ENCODE measurements at places on chromosomes 13 and 19. TPM values are rescaled to one million over a fixed set of nuclear protein-coding genes. Genes with fewer than 3 reads are reported as not detected.

DNA sequence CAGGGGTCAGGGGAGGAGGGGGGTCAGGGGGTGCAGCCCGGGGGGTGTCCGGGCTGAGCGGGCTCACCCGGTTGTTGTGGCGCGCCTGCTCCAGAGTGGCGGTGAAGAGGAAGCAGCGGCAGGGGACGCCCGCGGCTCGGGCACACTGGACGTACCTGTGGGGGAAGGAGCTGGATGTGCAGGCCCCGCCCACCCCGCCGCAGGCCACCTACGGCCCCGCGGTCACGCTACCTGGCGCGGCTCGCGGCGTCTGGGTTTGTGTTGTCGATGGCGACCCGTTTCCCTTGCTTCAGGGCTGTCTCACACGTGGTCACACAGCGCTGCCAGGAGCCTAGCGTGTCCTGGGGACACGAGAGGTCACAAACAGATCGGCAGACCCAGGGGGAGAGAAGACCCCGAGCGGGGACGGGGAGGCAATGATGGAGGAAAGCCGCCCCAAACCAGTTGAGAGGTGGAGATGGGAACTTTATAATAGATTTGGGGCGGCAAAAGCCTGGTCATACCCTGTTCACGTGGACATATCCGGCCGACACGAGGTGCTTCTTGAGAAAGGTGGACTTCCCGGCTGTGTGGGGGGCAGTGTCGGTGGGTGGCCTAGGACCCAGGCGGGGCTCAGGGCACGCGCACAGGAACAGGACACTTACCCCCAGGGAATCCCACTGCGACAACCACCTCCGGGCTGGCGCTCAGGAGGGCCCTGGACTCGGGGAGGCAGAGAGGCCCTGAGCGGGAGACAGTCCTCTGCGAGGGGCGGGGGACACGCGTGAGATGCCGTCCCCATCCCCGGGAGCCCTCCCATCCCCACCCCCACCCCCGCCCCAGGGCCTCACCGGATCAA, 5.6 kb downstream of the PNKP start:
- peaks cover 43% of the 10 kb centered on the region for H3K36me3 ChIP-seq
- H3K4me3 ChIP-seq = no peak overlapping the region
- peaks cover 16% of the 10 kb centered on the region for H3K4me1 ChIP-seq
- H3K27ac ChIP-seq = no peak overlapping the region
- DNase-seq = no peak

DNA sequence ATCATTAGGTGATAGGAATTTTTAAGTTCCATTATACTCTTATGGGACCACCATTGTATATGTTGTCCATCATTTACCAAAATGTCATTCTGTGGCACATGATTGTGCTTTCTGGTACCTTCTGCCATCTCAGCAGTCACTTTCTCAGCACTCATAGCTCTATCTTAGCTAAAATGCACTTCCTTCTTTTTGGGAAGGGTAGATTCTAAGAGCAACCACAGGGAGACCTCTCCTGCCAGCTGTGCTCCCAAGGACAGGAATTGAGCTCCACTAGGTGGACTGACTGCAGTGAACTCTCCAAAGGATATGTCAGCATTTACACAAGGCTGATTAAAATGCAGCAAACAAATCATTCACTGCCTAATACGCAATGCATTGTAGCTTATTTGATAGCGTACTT, 91.8 kb upstream of the OBI1 start:
- H3K27me3 ChIP-seq = no peaks in the 10 kb centered on the region
- DNase-seq = no peak
- no peaks in the 10 kb centered on the region for H3K36me3 ChIP-seq
- H3K4me3 ChIP-seq = no peak overlapping the region

- H3K4me1 ChIP-seq = no peaks in the 10 kb centered on the region
- DNase-seq = no peak
- no peaks in the 10 kb centered on the region for H3K27me3 ChIP-seq
- H3K27ac ChIP-seq = no peak overlapping the region
Measured at GRCh38 chr13:72556945-72557344, 170.5 kb downstream of the MZT1 start.

DNA sequence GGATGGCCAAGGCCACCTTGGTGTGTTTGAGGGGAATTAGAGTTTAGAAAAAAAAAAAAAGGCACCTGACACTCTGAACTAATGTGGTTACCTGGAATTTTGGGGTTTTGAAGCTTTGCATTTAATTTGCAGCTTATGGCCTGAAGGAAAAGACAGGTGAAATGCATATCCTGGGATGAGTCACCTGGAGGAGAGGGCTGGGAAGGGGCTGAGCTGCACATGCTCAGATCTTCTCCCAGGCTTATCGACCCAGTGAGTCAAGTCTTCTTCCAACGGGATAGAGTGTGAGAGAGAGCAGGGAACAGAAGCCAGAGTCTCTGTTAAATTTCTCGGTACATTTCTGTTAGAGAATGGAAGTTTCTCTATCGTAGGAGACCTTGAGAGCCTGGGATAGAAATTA, 29.7 kb upstream of the ALOX5AP start:
- H3K36me3 ChIP-seq = no peaks in the 10 kb centered on the region
- no peak overlapping the region for H3K27ac ChIP-seq
- H3K4me3 ChIP-seq = no peak overlapping the region
- DNase-seq = no peak

DNA sequence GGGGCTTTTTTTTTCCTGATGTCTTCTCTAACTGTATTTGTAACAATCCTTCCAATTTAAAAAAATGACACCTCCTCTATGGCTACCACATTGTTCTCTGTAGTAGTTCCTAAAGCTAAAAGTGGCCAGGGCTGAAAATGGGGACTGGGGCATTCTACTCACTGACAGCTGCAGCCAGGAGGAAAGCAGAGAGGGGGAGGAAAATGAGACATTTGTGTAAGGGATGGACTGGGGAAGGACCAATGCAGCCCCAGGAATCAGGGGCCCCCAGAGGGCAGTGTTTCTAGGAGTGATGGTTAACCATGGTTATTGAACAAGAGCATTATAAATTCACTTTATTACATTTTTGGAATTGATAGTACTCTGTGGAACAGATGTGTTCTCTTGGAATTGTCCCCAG, 34.3 kb upstream of the C1QTNF9 start:
- H3K4me1 ChIP-seq = no peaks in the 10 kb centered on the region
- DNase-seq = no peak
- no peaks in the 10 kb centered on the region for H3K27me3 ChIP-seq

GRCh38 chr13:48316826-48317510, 13.4 kb downstream of the RB1 start:
- peaks cover 71% of the 10 kb centered on the region for H3K36me3 ChIP-seq
- no peak overlapping the region for H3K4me3 ChIP-seq
- no peak for DNase-seq
- H3K27ac ChIP-seq = no peak overlapping the region
- no peaks in the 10 kb centered on the region for H3K27me3 ChIP-seq

DNA sequence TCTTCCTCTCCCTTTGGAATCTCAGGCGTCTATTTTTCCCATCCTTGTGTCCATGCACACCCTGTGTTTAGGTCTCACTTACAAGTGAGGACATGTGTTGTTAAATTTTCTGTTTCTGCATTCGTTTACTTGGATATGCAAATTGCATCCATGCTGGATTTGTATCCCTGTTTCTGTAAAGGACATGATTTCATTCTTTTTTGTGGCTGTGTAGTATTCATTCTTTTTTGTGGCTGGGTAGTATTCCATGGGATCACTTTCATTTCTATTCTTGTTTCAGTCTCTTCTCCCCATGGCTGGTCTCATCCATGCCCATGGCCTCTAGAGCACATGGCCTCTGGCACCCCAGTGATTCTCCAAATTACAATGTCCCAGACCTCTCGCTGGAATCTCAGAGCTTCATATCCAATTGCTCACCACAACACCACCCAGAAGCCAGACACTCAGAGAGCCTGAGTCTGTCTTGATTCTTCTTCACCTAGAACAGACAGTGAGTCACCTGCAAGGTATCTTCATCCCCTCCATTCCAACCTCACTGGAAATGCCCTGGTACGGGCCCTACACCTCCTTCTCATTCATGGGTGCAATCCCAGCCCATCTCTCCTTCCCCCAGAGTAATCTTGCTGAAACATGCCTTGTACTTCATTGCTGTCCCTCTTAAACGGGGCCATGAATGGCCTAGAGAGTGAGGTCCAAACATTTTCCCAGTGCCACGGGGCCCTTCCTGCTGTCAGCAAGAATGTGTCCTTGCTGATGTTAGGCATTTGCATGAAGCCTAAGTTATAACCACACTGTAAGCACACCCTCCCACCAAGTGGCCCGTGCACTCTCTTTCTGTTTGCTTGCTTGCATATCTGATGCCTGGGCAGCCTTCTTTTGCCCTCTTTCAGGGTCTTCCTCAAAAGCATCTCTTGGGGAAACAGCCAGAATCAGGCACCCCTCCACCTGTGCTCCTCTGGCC, 476.2 kb upstream of the TSHZ3 start:
- no peak for DNase-seq
- no peaks in the 10 kb centered on the region for H3K4me1 ChIP-seq
- no peak overlapping the region for H3K27ac ChIP-seq
- no peaks in the 10 kb centered on the region for H3K36me3 ChIP-seq
- no peak overlapping the region for H3K4me3 ChIP-seq

- no peak for DNase-seq
- H3K4me1 ChIP-seq = peaks cover 4% of the 10 kb centered on the region
- H3K27ac ChIP-seq = no peak overlapping the region
- no peak overlapping the region for H3K4me3 ChIP-seq
- H3K36me3 ChIP-seq = no peaks in the 10 kb centered on the region
Measured at GRCh38 chr13:31896427-31896826, 135.1 kb upstream of the FRY start.

GRCh38 chr19:17004386-17004785, 22.2 kb downstream of the CPAMD8 start:
- no peaks in the 10 kb centered on the region for H3K4me1 ChIP-seq
- H3K27ac ChIP-seq = no peak overlapping the region
- DNase-seq = no peak
- H3K36me3 ChIP-seq = no peaks in the 10 kb centered on the region
- H3K4me3 ChIP-seq = no peak overlapping the region
- H3K27me3 ChIP-seq = no peaks in the 10 kb centered on the region

GRCh38 chr19:12496480-12496879, 11.9 kb upstream of the ZNF709 start:
- peak; percentile 36 for DNase-seq
- H3K4me3 ChIP-seq = no peak overlapping the region
- H3K36me3 ChIP-seq = no peaks in the 10 kb centered on the region
- H3K27ac ChIP-seq = no peak overlapping the region
- peaks cover 11% of the 10 kb centered on the region for H3K4me1 ChIP-seq

DNA sequence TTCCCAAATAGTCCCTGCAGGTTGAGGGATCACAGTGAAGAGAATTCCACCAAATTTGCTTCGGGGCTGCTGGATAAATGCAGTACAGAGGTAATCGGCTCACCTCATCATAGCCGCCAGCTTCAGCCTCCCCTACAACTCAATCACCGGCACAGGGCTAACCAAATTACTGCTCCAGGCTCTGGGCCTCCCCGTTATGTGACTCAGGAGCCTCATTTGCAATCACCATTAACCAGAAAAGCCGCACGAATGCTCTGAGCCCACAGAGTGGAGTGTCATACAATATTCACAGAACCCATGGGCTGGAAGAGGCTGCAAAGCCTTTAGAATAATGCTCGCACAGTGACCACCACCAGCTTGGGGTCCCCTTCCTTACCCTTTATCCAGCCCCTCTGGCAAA, 4.9 kb downstream of the SIAH3 start:
- no peak for DNase-seq
- peaks cover 3% of the 10 kb centered on the region for H3K4me1 ChIP-seq
- no peaks in the 10 kb centered on the region for H3K36me3 ChIP-seq
- no peak overlapping the region for H3K4me3 ChIP-seq
- 0 out of 2 replicates have a peak, but pooled peaks cover 2% of the 10 kb centered on the region for H3K27me3 ChIP-seq

DNA sequence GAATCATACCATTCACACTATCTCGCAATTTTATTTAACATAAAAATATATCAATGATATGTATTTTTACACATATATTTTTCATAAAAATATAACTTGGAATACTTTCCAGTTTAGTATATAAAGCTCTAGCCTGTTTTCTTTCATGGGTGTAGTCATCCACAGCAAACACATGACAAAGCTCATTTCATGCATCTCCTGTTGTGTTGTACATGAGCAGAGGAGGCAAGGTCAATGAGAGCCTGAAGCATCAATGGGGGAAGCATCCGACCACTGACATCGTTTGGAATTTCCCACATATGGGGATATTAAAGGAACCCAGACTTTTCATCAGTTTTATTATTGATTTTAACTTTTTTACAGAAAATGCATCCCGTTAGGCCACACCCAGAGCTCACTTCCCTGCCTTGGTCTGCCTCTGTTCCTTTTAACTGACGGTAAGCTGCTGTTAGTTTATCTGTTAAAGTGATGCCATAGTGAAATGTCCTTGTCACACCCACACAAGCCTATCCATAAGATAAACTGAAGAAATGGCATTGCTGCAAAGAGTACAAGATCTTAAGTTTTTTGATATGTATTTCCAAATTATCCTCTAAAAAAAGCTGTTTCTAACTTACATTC, 44.0 kb downstream of the MIPEP start:
- H3K4me3 ChIP-seq = no peak overlapping the region
- no peaks in the 10 kb centered on the region for H3K27me3 ChIP-seq
- no peak overlapping the region for H3K27ac ChIP-seq
- H3K4me1 ChIP-seq = peaks cover 51% of the 10 kb centered on the region
- no peaks in the 10 kb centered on the region for H3K36me3 ChIP-seq

GRCh38 chr19:1173159-1173844, 766 bp downstream of the SBNO2 start:
- peak; percentile 68 for DNase-seq
- no peaks in the 10 kb centered on the region for H3K36me3 ChIP-seq

- no peak overlapping the region for H3K27ac ChIP-seq
- no peaks in the 10 kb centered on the region for H3K36me3 ChIP-seq
- no peak overlapping the region for H3K4me3 ChIP-seq
- DNase-seq = no peak
Measured at GRCh38 chr19:32273483-32273882, 71.9 kb upstream of the ZNF507 start.

- no peak overlapping the region for H3K4me3 ChIP-seq
- H3K4me1 ChIP-seq = peaks cover 46% of the 10 kb centered on the region
- H3K27ac ChIP-seq = no peak overlapping the region
Measured at GRCh38 chr13:51416107-51416506, 36.7 kb downstream of the INTS6 start.

Gene PINLYP
- total RNA-seq = not detected

Gene SEMA6B
- not detected for total RNA-seq

Gene PABPC3
- 0.14 TPM for total RNA-seq

Gene DCLK1
- not detected for total RNA-seq

Gene TNNI3
- total RNA-seq = 1.2 TPM

Gene TINCR
- total RNA-seq = not detected

Measured in Karpas-422 (cell line).